ENCODE measurements at places on chromosomes 6 and 20.
A peak's percentile ranks its signal among the peaks of the same experiment; 100 is the strongest.

DNA sequence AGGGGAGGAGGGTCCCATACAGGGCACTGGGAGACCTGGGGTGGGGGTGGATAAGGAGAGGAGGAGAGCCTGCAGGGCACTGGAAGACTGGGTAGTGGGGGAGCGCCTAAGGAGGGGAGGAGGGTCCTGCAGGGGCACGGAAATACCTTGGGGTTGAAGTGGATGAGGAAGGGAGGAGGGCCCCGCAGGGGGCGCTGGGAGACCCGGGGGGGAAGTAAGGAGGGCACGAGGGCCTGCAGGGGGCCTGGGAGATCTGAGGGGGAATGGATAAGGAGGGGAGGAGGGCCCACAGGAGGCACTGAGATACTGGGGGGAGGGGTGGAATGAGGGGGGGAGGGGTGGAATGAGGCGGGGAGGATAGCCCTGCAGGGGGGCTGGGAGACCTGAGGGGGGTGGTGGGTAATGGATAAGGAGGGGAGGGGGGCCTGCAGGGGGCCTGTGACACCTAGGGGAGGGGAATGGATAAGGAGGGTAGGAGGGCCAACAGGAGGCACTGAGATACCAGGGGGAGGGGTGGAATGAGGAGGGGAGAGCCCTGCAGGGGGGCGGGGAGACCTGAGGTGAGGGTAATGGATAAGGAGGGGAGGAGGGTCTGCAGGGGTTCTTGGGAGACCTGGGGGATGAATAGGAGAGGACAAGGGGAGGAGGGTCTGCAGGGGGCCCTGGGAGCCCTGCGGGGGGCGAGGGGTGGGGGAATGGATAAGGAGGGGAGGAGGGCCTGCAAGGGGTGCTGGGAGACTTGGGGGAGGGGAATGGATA is 567 bp upstream of the CTCFL start:
- DNase-seq = no peak

DNA sequence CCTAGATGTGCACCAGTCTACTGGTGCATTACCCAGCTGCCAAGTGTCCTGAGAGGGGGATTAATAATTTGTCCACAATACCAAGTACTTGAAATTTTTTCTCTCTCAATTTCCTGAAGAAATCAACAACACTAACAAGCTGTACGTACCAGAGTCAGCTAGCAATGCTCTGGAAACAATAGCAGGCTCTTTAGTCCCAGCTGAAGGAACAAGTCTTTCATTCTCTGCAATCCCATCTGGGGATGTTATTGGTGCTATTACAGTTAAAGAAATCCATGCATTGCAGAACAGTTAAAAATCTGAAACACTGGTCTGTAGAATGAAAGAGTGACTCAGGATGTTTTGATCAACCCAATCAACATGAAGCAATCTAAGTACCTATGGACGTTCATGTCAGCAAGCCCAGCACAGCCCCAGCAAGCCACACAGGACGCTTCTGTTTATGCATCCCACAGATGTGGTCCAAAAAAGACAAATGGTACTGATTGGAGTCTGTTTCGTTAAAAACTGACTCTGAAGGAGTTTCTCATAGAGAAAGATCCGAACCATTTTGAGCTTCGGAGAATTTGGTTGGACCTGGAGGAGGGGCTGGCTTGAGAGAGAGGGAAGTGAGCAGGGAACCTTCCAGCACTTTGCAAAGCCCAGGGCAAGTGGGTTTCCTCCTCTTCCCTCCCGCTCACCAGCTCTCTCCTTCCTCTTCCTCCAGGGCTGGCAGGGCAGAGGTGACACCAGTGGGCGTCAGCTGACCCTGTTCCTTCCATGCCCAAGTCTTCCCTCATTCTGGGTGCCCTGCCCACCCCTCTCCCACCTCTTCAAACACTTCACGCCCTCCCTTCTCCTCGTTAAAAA is 11.9 kb downstream of the PRR18 start:
- no peak for DNase-seq

DNA sequence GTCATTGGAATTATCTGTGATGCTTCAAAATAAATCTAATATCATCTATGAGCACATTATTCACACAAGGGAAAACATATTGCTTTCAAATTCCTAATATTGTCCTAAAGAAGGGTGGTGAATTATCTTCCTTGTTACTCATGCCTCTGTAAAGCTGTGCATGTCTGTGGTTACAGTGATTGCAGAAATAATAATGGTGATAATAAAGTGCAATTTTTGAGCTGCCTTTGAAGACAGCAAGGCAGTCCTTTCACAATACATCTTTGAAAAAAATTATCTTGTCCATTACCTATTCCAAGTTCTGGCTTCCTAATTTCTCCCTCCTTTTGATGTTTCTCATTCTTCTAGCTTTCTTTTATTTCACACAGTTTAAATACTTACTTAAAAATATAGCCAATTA is 442.1 kb upstream of the EYS start:
- DNase-seq = no peak

GRCh38 chr6:166904101-166904746 is 52.1 kb downstream of the RNASET2 start:
- no peak for DNase-seq

DNA sequence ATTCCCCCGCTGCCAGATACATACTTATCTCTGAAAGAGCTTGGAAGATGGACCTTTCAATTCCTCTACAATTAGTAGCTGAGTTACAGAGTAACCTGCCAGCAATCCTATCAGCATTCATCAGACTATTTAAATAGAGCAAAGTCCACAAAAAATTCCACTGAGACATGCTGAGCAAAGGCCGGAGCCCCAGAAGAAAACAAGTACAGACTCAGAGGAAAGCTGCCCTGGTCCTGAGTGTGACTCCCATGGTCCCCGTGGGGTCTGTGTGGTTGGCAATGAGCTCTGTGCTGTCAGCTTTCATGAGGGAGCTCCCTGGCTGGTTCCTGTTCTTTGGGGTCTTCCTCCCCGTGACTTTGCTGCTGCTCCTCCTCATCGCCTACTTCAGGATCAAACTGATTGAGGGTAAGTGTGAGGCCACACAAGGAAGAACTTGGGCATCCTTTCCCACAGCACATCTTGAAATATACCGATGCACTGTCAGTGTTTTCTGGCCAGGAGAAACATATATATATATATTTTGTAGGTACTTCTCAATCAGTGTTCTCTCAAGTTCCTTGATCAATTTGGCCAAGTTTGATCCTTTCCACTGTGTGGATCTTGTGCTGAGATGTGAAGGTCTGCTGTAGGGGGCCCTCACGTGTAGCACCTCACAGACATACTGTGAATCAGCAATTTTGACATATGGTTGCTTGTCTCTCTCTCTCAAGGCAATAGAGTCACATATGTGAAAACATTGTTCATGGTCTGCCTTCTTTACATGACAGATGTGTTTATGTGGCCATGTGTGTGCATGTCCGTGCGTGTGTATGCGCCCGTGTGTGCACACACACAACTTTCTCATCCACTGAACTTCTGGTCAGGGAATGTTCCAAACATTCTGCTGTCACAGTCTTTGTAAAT is at the start of gene SMLR1:
SMLR1 (plus strand) TSS at position 160 of the 903 bp plus-strand sequence; CDS start at position 168, 8 bp downstream.
- no peak for DNase-seq

DNA sequence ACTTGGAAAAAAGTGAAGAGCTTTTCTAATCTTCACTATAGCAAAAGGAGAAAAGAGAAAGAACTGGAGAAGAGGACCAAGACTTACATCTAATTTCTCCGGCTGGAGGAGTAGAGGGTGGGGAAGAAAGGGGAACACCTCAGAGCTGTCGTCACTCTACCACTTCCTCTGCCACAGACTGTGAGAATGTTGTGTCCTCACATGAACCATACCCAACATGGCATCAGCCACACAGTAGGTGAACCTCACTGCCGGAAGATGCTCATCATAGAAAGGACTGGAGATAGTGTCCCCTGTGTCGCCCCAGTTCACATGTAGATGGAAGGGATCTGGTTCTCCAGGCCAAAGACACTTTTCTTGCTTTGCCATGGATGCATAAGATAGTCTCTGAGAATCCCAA is 604.4 kb upstream of the NOX3 start:
- peak; percentile 1 for DNase-seq

GRCh38 chr6:97215157-97215769 is 67.8 kb downstream of the MMS22L start:
- DNase-seq = no peak

DNA sequence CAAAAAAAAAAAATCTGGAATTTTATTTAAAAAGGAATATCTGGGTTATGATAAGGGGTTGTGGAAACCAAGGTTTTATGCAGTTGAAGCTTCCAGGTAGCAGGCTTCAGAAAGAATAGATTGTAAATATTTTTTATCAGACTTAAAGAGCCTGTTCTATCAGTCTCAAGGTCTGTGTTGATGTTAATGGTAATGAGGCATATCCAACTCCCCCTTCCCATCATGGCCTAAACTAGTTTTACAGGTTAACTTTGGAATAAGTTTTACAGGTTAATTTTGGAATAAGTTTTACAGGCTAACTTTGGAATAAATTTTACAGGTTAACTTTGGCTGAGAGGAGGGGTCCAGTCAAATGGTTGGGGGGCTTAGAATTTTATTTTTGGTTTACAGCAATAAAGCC is 92.4 kb downstream of the CD24 start:
- DNase-seq = no peak

GRCh38 chr6:133710826-133711225 is 178.1 kb upstream of the TCF21 start:
- no peak for DNase-seq

DNA sequence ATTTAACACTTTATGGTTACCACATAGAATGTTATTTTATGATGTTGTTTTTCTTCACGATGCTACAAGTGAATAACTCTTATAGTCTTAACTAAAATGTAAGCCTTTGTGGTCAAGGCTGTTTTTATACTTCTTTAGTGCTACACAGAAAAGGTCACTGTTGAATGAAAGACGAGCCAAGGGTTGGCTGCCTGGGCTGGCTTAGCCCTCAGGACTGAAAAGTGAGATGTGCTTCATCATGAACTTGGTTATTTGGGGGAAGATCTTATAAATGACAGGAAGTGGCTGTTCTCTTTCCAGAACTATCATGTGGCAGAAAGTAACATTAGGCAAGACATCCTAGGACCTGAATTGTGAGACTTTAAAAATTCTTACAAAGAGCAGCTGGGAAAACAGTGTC is 404.0 kb downstream of the BTBD3 start:
- DNase-seq = no peak

DNA sequence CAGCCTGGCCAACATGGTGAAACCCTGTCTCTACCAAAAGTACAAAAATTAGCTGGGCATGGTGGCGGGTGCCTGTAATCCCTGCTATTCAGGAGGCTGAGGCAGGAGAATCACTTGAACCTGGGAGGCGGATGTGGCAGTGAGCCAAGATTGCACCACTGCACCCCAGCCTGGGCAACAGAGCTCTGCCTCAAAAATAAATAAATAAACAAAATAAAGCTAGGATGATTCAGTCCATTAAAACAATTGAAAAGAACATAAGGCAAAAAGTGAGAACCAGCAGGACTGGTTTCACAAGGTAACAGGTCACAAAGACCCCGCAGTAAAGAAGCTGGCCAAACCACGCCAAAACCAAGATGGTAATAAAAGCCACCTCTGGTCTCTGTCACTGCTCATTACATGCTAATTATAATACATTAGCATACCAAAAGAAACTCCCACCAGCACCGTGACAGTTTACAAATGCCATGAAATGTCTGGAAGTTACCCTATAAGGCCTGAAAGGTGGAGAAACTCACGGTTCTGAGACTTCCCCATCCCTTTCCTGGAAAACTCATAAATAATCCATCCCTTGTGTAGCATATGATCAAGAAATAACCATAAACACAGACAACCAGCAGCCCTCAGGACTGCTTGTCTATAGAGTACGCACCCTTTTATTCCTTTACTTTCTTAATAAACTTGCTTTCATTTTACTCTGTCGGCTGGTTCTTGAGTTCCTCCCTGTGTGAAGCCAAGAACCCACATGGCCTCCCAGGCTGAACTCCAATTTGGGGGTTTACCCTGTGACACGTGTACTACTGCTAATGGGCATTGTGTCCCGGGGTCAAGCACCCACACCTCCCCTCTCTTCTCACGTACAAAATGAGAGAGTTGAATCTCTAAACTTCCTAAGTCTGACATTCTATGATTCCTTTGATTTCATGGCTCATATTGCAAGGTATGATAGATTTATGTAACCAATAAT is 10.2 kb downstream of the LAMA4 start:
- DNase-seq = no peak

DNA sequence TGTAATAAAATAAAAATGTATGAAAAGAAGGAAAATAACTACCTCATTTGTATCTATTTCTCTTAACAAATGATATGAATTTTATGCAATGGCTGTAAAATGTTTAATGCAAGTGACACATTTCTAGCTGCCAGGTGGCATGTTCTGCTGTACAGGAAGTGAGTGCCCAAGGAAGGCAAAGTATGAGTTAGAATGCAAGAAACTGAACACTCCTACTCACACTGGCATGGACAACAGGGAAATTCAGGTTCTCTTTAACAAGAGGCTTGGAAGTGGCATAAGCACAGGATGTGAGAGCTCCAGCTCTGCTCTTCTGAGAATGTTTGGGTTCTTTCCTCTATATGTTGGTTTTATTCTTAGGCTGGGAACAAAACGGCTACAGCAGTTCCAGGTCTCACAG is 20.4 kb upstream of the LAMA4 start:
- no peak for DNase-seq

GRCh38 chr20:8151372-8151771 is 19.3 kb downstream of the PLCB1 start:
- DNase-seq = no peak

- DNase-seq = no peak
Measured at GRCh38 chr6:134374491-134375219, 56.7 kb upstream of the SGK1 start.

GRCh38 chr20:2026514-2026913 is 32.7 kb upstream of the PDYN start:
- no peak for DNase-seq

- DNase-seq = no peak
Measured at GRCh38 chr20:18007534-18008292, 38.9 kb downstream of the MGME1 start.

DNA sequence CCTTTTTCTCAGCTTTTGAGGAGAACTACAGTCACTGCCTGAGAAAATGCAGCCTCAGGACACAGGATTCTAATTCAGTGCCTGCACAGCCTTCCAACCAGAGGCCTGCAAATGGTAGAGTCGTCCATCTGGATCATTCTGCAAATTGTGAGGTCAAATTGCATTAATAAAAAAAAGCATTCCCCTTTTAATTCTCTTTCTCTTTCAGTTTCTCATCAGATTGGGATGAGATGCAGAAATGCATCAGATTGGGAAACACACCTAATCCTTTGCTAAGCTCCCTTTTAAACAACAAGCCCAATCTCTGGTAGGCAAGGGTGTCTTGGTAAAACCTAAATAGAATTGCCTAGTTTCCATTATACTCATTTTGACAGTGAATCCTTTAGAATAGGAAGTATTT is 838.8 kb downstream of the MAFB start:
- DNase-seq = no peak

GRCh38 chr6:164035900-164036485 is 621.5 kb downstream of the QKI start:
- no peak for DNase-seq

DNA sequence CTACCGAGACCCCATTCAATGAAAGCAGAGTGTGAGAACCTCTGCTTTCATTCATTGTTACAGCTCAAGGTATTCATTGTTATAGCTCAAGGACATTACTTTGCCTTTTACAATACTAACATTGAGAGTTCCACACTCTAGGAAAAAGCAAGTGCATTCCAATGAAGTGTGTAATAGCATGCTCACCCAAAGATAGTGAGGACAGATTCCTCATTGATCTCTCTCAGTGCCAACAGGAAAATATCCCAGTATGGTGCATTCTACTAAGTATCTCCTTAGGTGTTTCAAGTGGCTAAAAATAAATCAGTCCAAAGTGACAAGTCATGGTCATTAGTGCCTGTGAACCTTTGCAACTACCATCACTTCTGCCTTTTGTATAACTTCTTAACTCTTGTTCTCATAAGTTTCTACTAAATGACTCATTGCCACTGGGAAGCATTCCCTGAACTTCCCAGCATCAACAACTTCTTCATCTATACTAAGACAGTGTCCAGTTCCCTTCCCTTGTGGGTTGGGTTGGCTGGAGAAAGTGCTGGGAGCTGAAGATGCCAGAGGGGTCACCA is 140.7 kb upstream of the STXBP5 start:
- DNase-seq = no peak
